ENCODE measurements at places on chromosomes 2 and 18.

DNA sequence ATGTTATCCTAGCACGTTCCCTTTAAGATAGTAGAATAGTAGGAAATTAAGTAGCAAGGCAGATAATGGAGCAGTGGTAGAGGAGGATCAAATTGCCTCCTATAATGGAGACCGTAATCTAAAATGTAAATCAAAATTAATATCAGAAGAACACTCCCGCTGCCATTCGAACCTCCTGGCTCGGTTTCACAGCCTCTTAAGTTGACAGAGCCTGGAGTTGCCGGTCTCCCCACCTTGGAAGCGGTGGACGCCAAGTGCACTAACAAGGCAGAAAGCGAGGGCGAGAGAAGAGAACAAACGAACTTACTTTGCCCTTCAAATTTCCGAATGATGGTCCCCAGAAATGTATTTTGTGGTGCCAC lies 450 bp downstream of the KCNH7 start:
- no peak for DNase-seq

- no peak for DNase-seq
Observed at GRCh38 chr2:179749210-179749609, 112.2 kb downstream of the ZNF385B start.

DNA sequence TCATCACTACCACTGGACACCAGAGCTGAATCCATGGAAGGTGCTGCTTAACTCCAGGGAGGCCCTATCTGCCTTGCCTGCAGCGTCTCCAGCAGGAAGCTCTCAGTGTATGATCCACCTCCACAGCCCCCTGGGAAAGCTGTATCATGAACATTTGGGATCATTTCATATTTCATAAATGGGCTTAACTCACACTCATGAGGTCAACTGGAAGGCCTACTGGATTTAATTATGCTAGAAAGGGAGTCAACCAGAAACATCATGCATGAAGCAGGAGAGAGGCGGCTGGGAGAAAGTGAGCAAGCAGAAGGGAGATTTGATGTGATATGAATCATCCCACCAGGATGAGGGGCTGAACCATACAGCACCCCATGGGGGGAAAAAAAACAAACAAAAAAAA lies 537.7 kb downstream of the TNS1 start:
- no peak for DNase-seq

DNA sequence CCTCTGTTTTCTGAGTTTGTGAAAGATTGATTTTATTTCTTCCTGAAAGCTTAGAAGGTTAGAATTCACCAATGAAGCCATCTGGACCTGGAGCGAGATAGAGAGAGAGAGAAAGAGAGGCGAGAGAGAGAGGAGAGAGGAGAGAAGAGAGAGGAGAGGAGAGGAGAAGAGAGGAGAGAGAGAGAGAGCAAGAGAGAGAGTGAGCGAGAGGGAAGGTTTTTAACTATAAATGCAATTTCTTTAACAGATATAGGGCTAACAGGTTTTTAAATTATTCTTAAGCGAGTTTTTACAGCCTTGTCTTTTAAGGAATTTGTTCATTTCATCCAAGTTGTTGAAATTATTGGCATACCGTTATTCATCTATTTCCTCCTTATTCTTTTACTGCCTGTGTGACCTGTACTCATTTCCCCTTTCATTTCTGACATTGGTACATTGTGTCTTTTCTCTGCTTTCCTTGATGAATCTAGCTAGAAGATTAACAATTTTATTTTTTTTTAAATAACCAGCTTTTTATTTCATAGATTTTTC lies 56.1 kb downstream of the BABAM2 start:
- no peak for DNase-seq

DNA sequence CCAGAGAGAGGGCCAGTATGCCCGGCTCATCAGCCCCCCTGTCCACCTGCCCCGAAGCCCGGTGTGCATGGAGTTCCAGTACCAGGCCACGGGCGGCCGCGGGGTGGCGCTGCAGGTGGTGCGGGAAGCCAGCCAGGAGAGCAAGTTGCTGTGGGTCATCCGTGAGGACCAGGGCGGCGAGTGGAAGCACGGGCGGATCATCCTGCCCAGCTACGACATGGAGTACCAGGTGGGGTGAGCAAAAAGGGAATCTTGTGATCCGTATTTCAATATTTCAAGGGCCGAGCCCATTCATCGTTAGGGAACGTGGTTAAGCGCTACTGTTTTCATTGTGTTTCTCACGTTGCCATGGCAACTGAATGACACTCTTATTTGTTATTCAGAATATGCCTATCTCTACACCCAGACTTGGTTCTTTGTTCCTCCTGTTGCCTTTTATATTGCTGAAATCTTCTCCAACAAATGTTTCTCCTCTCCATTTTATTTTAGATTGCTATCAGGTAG lies 81.5 kb downstream of the NRP2 start:
- DNase-seq: no peak

DNA sequence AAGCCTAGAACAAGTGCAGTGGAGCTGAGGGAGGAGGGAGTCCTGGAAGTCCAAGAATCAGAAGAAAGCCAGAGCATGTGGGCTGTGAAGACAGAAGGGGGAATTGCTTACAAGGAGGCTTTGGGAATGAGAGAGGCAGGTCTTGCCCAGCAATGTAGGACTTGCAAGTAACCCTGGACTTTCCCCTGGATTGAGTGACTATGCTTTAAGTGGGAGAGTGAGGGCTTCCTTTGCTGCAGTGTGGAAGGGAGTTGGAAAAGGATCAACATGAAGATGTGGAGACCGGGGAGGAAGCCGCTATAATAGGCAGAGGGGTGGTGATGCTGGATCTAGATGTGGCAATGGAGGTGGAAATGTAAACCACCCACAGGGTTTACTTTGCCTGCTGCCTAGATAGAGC lies 13.8 kb upstream of the SCYGR1 start:
- DNase-seq: no peak

DNA sequence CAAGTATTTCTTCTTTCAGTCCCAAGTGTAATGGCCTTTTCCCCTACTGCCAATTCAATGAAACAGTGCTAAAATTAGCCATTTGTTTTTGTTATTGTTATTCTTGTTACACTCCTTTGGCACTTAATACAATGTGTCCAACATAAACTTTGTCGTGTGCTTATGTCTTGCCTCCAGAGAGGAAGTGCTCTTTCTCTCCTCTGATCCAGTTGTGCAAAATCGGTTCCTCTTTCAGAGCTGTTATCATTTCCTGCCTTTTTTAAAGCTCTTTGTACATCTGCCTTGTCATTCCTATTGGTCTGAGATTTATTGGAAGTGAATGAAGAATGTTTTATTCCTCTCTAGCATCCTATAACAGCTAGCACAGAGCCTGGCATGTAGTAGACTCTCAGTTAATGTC lies 623.2 kb upstream of the ID2 start:
- DNase-seq: no peak

DNA sequence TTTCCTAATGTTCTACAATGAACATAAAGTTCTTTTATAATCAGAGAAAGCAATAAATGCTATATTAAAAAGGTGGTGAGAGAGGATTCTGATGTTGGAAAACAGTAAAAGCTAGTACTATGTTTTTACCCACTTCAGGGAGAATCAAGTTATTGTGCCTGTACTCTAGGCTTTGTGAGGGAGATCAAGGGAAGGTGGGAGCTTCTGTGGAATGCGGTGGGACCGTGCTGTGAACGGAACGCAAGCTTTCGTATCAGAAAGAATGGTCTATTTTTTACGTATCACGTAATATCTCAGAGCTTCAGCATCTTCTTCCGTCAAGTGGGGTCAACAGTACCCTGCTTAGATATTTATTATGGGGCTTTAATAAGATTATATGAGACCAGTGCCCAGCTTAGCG lies 193.2 kb downstream of the CLIP4 start:
- DNase-seq: no peak

DNA sequence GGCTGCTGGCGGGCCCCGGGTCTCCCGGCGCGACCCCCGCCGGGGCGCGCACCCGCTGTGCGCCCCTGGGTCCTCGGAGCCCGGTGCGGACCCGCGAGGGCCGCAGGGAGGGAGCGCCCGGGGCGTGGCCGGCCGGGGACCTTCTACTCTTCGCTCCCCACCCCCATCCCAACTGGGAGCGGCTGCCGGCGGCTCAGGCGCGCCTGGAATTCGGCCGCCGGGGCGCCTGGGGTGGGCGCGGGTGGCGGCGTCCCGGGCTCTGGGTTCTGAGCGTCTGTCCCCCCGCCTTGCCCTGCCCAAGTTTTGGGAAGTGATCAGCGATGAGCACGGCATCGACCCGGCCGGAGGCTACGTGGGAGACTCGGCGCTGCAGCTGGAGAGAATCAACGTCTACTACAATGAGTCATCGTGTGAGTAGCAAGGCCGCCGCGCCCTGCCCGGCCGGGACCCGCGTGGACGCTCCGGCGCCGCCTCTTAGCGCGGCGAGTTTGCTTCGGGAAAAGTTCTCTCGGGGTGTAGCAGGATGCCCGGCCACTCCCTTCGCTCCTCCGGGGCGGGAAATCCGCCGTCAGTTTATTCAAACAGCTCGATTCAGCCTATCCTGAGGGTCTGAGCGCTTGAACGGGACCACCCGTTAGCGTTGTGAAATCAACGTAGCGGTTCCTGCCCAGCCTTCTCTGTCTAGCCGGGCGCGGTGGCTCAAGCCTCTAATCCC lies 502 bp downstream of the TUBB6 start:
- DNase-seq: no peak

- DNase-seq: no peak
Observed at GRCh38 chr2:211867845-211868451, 670.7 kb downstream of the ERBB4 start.

DNA sequence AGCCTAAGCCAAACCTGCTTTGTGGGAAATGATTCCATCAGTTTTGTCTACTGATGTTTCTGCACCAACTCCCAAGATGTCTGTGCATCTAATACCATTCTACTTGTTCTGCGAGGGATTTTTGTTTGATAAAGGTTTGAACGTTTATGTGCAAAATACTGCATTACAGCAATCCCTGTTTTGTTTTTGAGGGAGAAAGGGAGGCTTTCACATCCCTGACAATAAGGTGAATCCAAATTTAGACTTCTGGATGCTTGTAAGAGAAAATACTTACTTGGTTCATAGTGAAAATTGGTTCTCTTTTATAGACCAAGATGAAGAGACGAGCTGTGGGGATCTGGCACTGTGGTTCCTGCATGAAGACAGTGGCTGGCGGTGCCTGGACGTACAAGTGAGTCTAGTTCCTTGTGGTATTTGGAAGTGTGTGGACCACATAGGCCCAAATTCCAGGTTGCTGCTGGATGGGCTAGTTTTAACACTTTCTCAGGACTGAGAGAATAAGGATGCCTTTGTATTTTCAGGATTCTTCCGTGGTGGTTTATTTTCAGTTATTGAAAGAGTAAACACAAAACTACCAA lies 1.1 kb downstream of the RPL37A start:
- DNase-seq: no peak

DNA sequence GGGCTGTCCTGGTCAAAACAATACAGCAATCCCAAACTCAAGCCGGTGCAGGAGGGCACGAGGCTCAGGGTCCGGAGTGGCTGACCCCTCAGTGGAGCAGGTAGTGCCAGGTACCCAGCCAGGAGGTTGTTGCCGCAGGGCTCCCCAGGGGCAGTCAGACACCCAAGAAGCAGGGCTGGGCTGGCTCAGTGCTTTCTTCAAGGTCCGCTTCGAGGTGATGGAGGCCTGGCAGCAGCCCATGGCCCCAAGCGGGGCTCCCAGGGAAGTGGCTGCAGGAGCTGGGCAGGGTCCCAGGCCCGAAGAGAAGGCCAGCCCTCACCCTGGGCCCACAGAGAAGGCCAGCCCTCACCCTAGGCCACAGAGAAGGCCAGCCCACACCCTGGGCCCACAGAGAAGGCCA lies 55.3 kb upstream of the COPS8 start:
- no peak for DNase-seq

GRCh38 chr2:188984680-188985079 lies 10.5 kb downstream of the COL3A1 start:
- DNase-seq: no peak

GRCh38 chr2:197011801-197012641 lies 85.5 kb upstream of the PGAP1 start:
- DNase-seq: no peak

GRCh38 chr2:97961534-97961933 lies 34.2 kb downstream of the TMEM131 start:
- no peak for DNase-seq

DNA sequence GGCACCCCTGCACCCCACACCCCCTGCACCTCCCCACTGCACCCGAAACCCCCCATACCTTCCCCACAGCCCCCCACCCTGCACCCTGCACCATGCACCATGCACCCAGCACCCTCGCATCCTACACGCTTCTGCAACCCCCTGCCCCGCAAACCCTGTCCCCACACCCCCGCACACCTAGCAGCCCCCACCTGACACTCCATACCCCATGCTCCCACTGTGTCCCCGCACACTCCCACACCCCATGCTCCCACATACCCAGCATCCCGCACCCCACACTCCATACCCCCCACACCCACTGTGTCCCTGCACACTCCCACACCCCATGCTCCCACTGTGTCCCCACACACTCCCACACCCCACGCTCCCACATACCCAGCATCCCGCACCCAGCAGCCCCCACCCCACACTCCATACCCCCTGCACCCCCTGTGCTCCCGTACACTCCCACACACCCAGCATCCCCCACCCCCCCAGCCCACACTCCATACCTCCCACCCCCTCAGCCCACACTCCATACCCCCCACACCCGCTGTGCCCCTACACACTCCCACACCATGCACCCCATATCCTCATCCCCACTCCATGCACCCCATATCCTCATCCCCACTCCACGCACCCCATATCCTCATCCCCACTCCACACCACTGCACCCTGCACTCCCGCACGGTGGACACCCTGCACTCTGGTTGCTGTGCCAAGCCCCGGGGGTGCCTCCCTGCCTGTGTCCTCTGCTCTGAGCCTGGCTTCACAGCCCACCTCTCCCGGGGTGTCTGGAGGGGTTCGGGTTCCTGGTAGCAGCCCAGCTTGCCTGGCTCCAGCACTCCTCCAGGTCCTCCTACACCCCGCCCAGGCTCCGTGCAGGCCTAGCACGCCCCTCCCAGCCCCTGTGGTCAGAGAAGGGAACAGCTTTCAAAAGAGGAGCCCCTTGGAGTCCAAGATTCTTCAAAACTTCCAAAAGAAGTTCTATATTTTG lies 93.9 kb upstream of the CTDP1 start:
- no peak for DNase-seq

DNA sequence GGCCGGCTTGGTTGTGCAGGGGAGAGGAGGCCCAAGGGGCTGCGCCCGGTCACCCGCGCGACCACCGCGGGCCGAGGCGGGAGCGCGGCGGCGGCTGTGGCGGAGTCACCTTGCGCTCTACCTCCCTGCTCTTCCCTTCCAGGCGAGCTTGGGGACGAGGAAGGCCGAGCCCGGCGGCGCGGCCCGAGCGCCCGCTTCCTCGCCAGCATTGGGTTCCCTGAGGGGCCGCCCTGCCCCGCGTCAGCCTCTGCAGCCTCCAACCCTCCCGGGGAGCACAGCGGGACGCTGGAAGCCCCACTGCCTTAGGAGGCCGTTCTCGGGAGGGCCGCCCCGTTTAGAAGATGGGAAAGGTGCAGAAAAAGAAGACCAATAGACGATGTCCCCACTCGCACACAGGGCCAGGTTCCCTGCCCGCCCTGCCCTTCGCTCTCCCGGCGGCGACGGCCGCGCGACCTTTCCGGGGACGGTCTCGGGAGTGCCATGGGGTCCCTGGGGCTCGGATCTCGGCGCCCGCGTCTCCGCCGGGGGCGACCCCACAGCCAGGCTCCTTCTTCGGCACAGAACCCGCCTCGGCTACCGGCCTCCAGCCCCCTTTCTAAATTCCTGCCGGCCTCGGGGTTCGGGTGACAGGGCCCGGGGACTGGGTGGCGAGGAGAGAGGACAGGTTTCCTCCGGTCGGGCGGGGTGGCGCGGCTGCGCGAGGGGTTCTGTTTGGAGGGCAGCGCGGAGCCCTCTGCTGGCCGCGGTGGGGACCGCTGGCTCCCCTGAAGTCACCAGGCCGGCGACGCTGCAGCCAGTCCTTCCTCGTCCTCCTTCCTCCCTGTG lies 85.5 kb downstream of the HS6ST1 start:
- DNase-seq: peak; percentile 48
